ENCODE measurements at places on chromosomes 2 and 18. TPM values are rescaled to one million over a fixed set of nuclear protein-coding genes. Genes with fewer than 3 reads are reported as not detected.

The C2orf80 gene
- not detected for polyA plus RNA-seq

The ST6GAL2 gene
- not detected for polyA plus RNA-seq

The CPLX4 gene
- not detected for polyA plus RNA-seq

The VWA3B gene
- 0.24 TPM for polyA plus RNA-seq

GRCh38 chr2:55134316-55134706 lies 84.1 kb upstream of the RTN4 start:
- DNase-seq, result no peak
- no peaks in the 10 kb centered on the region for H3K36me3 ChIP-seq
- no peak overlapping the region for H3K4me3 ChIP-seq
- H3K4me1 ChIP-seq, result peaks cover 15% of the 10 kb centered on the region

- DNase-seq, result no peak
- H3K36me3 ChIP-seq, result no peaks in the 10 kb centered on the region
Observed at GRCh38 chr18:26642440-26643348, 94.3 kb upstream of the KCTD1 start.

- no peak overlapping the region for H3K4me3 ChIP-seq
- no peak overlapping the region for H3K27ac ChIP-seq
- H3K4me1 ChIP-seq, result no peaks in the 10 kb centered on the region
- H3K27me3 ChIP-seq, result no peaks in the 10 kb centered on the region
Observed at GRCh38 chr2:38201784-38202183, 125.8 kb upstream of the CYP1B1 start.

Measured in GM12878 (cell line).